CD14-positive monocyte (primary cell): ENCODE measurements at places on chromosomes 4 and X. TPM values are rescaled to one million over a fixed set of nuclear protein-coding genes. Genes with fewer than 3 reads are reported as not detected.

AREG gene
- polyA plus RNA-seq = 9.2 TPM

RNF212 gene
- 0.57 and 0.83 TPM in 2 replicates for polyA plus RNA-seq

PGK1 gene
- 1,007 TPM for polyA plus RNA-seq

SRPX2 gene
- polyA plus RNA-seq = not detected

DNA sequence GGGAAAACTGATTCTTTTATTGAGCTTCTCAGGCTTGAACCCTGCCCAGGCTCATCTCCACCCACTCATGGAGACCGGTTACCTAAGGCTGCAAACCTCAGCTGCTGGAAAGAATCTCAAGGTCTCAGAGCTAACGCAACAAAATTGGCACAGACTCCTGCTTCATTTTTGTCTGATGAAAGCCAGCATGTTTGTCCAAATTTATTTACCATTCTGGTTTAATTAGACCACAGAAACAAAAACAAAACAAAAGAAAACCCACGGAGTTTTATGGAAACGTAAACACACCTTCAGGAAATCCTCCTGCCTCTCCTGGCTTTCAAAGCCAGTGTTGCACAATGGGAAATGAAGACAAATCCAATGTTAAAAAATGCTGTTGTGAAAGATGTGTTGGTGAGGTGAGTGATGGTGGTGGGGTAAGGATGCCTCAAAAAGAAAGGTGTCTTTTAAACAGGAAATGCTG lies 56.4 kb upstream of the PDLIM3 start:
- no peak for DNase-seq

GRCh38 chrX:4588056-4588455 lies 874.6 kb upstream of the PRKX start:
- no peak for DNase-seq

DNA sequence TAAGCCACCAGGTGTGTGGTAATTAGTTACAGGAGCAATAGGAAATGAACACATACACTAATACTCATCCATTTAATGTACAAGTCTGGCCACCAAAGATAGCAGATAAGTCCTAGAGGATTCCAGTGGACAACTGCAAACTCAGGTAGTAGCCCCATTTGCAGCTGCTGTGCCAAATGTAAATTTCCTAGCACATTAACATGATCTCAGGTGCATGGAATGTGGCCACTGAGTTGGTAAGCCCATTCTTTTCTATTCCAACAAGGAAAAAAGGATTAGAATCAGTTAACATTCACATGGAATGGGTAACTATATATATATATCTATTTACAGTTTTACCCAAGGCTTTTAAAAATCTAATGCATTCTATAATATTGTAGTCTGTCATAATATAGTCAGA lies 23.3 kb upstream of the FRAS1 start:
- DNase-seq = no peak

DNA sequence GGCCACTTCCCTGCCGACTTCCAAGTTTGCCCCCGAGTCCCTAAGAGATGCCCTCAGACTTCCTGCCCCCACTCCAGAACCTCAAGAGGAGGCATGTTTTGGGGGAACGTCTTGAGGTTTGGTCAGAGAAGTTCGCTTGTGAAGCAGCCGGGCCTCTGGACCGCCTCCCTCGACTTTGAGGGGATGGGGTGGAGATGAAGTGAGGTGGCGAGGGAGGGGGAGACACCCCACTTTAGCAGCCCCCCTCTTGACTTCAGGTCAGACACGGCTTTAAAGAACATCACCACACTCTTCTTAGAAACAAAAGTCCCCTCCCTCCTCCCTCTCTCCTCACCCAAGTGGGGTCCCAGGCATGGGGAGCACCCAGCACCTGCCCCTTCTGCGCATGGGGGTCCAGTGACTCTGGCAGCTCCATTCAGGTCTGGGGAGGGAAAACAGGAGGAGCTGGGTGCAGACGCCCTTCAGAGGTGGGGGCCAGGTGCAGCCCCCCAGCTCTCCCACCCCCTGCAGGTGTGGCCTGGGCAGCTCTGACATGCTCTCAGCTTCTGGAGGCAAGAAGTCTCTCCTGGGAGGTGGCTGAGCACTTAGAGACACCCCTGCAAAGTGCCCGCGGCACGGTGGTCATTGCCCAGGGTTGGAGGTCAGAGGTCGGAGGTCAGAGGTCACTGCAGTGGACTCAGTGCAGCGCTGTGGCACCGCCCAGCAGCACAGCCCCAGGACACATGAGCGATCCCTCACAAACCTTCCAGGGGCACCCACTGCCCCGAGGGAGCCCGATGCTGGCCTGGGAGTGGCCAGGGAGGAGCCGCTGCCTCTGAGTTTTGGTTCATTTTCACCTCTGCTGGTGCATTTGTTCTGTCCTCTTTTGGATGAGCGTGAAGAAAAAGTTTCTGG lies 108.8 kb downstream of the CPZ start:
- DNase-seq = no peak

GRCh38 chr4:180486342-180486741 lies 1756.9 kb upstream of the TENM3 start:
- DNase-seq = no peak

DNA sequence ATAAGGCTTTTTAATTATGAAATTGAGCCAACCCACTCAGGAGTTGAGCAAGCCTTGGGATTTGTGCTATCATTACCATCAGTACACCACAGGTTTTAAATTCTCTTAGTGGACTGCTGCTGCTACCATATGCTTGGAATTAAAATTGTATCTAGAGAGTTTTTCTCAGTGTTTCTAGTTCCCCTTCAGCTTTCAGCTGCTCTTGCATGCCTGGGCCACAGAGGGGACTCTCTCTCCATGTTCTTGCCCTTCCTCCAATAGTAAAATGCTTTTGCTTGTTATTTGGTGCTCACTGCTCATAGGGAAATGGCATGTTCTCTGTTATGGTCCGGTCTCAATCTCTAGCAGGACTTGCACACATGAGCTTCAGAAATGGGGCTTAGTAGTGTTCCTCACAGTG lies 101.9 kb downstream of the IGSF1 start:
- DNase-seq = no peak

DNA sequence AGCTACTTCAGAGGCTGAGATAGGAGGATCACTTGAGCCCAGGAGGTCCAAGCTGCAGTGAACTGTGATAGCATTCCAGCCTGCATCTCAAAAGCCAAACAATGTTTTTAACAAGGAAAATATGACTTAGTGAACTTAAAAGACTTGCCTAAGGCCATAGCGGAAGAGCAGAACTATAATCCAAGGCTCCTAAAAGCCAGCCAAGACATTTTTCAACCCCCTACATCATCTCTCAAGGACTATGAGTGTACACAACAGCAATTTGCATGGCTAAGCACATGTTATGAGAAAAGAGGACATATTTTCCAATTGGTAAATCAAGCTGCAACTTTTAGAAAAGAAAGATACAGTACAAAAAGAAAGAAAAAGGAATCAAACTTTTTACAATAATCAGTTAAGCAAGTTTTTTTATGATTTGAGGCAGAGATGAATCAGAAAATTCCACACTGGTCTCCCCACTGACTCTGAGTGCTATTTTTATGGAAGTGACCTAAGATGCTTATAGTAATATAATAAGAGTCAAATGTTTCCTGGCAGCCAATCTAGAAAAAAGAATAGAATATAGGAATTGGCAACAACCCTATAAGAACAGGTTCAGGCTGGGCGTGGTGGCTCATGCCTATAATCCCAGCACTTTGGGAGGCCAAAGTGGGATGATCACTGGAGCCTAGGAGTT lies 9.8 kb upstream of the ACOT9 start:
- no peak for DNase-seq

DNA sequence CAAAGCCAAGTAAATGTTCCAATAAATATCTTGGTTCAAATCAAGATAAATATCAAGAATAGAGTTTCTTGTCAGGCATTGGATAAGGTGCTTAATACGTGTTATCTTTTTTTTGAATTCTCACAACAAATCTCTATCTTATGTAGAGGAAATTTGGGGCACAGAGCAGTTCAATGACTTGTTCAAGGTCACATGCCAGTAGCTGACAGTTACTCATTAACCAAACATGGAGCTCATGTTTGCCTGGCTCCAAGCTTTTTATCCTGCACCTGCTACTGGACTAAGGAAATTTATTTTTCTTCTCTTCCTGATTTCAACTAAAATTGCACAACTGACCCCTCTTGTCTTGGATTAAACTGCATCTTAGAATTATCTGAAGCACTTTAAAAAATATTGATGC lies 76.3 kb downstream of the ATP10D start:
- no peak for DNase-seq

DNA sequence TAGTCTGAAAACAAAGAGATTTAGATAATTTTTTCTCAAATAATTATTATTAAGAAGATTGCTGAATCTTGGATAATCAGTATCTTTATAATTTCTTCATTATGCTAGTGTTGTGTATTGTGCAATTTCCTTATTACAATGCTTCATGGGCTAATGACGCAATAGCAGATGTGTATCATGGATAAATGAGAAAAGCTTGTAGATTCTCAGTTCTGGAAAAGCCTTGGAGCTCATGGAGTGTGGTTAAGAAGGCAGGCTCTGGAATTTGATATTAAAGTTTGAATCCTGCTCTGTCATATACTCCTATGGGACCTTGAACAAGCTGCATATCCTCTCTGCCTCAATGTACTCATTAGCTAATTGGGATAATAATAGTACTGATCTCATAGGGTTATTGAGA lies 18.9 kb upstream of the CXCL8 start:
- peak; percentile 90 for DNase-seq
